Skin of body (tissue), 3 donors: ENCODE measurements at places on chromosomes 3 and 15. TPM values are rescaled to one million over a fixed set of nuclear protein-coding genes. Genes with fewer than 3 reads are reported as not detected.

GRCh38 chr3:30073622-30074021, 532.8 kb upstream of the TGFBR2 start:
- DNase-seq = no peak

DNA sequence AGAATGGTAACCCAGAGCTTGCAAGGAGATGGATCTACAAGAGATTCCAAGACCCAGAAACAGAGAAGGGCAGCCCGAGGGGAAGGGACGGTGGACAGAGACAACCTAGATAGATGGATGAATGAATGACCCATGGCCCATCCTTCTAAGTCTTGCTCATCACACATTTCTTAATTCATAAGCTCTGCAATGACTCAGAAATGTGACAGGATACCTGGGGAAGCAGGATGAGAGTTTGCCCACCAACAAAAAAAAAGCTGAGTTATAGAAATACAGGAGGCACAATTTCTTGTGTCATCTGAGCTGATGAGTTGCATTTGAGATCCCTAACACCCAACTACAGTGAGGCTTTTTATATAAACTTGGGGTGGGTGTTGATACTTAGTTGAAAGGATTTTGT, 76.6 kb downstream of the CNTN3 start:
- no peak for DNase-seq

- DNase-seq = no peak
Measured at GRCh38 chr3:117837391-117837790, 1127.8 kb downstream of the TUSC7 start.

DNA sequence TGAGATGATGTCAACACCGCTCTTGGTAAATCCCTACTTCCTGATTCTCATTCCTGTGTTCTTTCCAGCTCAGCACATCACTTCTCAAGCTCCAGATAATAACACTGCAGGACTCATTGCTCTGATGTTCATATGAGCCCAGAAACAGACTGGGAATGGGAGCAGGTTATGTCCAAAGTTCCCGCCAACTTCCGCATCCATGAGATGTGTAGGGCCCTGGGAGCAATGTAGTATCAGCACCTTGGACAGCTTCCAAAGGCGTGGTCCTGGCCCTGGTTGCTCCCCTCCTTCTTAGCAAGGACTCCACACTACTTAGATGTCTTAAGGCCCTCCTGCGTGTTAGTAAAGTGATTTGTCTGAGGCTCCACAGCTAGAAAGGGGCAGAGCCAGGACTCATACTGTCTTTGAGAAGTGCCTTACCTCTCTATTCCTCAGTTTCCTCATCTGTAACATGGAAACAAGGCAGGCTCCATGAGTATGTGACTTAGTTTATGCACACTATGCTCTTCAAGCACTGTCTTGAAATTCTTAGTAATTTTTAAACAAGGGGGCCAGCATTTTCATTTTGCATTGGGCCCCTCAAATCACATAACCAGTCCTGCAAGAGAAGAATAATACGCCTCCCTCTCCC, 27.9 kb upstream of the SLC6A1 start:
- DNase-seq = no peak

- DNase-seq = no peak
Measured at GRCh38 chr3:186640929-186641328, 730 bp downstream of the FETUB start.

DNA sequence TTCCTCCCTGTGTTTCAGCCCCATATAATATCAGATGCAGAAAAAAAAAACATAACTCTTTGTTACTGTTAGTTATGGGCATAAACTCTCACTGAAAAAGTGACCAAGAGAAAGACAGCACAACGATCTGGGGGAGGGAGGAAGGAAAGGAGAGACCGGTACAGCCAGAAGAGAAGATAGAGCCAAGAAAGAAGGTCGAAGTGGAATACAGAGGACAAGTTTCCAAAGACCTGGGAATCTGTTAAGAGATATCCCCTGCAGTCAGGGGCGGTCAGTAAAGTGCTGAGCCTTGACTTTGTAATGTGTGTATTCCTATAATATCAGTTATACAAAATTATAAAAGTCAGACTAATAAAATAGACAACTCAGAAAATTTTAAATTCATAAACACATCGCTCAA, 3.3 kb downstream of the ALDH1A2 start:
- no peak for DNase-seq

DNA sequence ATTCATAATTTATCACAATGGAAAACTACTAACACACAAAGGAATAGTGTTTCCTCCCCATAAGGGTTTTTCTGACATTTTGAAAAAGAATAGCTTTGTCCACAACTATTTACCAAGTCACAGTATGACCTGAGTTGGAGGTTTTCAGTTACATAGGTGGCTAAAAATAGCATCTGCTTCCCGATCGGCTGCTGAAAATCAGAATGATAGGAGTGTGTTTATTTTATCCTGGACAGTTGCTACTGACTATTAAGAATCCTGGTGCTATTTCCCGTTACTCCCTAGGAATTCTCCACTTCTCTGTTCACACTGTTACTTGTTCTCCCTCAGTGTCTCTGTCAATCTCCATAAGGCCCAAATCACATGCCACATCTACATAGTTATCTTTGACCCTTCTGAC, 353.9 kb upstream of the RARB start:
- no peak for DNase-seq

GRCh38 chr3:135041601-135042000, 246.5 kb downstream of the EPHB1 start:
- no peak for DNase-seq

GRCh38 chr15:45179221-45179985, 8.4 kb downstream of the SHF start:
- no peak for DNase-seq

DNA sequence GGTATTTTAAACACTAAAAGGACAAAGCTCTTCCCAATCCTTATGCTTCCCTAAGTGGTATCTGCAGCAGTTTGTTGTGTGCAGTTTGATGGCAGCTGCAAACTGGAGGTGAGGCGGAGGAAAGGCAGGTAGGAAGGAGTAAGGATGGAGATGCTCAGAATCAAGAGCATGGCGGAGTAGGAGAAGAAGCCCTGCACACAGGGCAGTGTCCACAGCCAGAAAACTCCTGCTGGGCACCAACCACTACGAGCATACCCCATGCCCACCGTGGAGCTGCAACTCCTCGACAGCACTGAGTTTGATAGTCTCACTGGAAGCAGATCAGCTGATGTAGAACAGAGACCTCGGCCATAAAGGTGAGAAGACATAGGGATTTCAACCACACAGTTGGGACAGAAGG, 30.3 kb upstream of the ESYT3 start:
- no peak for DNase-seq

DNA sequence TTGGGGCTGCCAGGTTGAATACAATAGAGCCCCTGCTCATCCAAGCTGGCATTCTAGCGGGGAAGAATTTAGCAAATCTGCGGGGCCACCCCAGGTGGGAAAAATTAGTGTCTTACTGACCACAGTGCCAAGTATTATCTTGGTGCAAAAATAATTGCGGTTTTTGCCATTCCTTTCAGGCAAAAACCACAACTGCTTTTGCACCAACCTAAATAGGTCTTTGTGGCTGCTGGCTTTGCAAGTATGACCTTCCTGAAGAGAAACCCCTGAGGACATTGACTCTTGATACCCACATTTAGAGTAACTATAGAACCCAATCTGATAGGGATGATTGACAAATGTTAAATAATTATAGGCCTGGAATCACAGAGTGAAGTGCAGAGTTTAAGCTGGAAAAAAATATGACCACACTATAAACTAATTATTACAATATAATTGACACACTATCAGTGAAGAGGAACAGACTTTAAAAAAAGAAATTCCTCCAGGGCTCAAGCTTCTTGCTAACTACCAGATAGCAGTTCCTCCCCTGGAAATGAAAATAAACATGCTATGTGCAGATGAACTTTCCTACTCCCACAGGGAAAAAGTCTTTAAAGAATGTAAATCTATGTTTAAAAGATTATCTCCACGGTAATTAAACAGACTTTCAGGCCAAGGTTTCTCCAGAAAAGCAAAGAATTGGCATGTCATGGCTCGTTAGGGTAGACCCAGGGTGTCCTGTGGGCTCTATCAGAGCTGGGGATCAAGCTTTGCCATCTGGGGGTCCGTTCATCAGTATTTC, 34.4 kb downstream of the CA12 start:
- no peak for DNase-seq

DNA sequence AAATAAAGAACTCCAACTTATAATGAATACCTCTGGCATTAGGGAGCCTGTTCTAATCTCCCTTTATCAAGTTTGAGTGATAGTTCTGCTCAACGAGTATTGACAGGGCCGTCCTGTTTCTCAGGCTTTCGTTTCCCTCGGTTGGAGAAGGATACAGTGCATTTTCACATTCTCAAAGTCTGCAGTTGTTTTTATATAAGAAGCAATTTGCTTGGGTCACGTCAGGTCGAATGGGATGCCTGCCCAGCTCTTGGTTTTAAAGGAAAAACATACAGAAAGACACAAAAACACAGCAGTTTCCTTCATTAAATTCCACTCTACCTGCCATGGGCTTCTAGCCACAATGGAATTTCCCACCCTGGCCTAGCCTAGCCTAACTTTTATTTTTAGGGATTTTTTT, 366.3 kb downstream of the TIGIT start:
- DNase-seq = peak; percentile 31

GRCh38 chr3:115321400-115321805, 174.3 kb upstream of the ZBTB20 start:
- DNase-seq = no peak

DNA sequence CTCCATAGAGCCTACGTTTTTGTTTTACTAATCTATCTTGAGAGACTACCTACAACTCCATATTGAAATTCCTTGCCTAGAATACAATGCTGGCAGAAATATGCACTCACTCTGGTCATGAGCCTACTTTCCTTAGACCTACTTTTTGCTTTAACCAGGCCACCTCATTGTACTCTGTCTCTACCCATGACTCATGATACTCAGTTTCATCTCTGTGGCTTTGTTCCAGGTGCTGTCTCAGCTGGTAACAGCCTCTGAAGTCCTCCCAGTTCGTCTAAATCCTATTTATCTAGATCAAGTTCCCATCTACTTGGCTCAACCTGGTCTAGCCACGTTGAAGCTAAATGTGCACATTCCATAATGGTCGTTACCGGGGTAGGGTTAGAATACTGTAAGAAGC, 536.4 kb downstream of the RSL24D1 start:
- DNase-seq = no peak

DNA sequence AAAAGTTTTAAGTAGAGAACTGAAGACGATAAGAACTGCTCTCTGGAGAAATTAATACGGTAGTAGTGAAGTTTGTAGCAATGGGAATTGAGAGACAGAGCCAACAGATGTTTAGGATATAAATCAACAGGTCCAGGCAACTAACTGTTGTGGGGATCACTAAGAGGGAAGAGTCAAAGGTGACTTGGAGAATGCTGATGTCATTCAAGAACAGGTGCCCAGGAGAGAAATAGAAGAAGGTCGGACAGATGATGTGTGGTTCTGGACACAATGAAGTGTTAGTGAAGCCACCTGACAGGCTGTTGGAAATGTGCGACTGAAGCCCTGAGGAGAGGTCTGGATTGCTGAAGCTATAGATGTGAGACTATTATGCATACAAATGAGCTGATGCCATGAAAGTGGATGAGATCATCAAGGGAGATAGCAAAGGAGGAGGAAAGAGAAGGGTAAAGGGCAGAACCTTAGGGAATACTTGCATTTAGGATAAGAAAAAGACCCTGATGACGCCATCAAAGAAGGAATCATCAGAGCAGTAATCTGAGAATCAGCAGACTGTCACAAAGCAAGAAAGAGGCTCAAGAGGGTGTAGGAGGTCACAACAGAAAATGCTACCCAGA, 183.7 kb downstream of the FRMD5 start:
- no peak for DNase-seq

CHAC1 gene
- total RNA-seq = 5.6 TPM

MAN2C1 gene
- total RNA-seq = 112 TPM

HRG gene
- not detected for total RNA-seq

IL17RB gene
- 1.4 TPM for total RNA-seq

TGM5 gene
- 4.1 TPM for total RNA-seq

SLC27A2 gene
- 0.39 TPM for total RNA-seq

PRRT3 gene
- total RNA-seq = 1.2 TPM

GOLGA8S gene
- total RNA-seq = 0.10 TPM

CATSPER2 gene
- 1.8 TPM for total RNA-seq

SLC28A2 gene
- total RNA-seq = not detected

GOLGA8J gene
- 0.30 TPM for total RNA-seq

KY gene
- total RNA-seq = 7.2 TPM
